Esophagus squamous epithelium (tissue), 5 donors: ENCODE measurements at places on chromosomes 7 and 10.

DNA sequence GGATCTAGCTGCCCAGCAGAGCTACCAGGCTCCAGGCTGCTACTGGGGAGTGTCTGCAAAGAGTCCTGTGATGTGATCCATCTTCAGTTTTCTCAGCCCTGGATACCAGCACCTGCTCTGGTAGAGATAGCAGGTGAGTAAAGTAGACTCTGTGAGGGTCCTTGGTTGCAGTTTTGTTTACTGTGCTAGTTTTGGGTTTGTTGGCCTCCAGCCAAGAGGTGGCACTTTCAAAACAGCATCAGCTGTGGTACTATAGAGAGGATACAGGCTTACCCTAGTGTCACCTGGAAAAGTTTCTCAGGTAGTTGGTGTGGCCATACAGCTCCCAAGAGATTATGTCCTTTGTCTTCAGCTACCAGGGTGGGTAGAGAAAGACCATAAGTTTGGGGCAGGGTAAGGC is 56.3 kb downstream of the MTERF1 start:
- no peak for DNase-seq

DNA sequence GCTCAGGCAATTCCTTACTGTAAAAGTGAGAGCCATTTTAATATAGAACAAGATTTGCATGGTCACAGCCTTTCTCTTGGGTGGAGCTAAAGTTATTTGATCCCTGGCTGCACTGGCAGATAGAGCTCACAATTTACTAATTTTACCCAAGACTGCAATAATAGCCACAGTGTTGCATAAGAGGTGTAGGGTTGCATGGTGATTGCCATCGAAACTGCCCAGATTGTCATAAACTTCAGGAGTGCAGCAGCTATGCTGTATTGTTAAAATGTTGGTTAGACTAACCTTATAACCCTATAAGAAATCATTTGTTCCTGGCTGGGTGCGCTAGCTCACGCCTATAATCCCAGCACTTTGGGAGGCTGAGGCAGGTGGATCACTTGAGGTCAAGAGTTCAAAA is 50.0 kb downstream of the VCL start:
- DNase-seq, result no peak

DNA sequence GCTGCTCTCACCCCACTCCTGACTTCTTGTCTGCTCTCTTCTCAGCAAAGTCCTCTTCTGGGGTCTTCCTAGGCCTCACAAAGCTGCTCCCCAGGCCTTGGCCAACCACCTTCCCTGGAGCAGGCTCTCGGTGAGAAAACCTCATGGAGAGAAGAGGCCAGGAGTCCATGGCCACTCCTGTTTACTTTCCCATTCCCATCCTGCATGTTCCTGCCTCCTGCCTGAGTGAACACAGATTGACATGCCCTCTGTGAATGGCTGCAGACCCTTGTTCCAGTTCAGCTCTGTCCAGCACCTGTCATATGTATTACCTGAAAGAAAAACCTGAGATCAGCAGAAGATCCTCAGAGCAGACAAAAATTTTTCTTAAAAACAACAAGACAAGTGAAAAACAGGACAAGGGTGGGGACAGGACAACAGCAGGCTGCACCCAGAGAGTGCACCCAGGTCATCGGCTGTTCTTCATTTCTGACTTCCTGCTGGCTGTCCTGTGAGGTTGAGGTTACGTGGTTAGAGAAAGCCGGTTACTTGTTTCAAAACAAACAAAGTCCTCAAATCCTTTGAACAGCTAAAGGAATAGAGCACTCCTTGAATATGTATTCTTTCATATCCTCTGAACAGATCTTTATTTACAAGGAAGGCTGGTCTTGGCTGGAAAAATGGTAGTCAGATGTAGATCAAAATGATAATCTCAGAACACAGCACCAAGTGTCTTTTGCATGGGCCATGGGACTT is 34.0 kb upstream of the DLD start:
- DNase-seq, result no peak

- DNase-seq, result no peak
These were observed 191.0 kb downstream of the TNS3 start for GRCh38 chr7:47390914-47391313.

DNA sequence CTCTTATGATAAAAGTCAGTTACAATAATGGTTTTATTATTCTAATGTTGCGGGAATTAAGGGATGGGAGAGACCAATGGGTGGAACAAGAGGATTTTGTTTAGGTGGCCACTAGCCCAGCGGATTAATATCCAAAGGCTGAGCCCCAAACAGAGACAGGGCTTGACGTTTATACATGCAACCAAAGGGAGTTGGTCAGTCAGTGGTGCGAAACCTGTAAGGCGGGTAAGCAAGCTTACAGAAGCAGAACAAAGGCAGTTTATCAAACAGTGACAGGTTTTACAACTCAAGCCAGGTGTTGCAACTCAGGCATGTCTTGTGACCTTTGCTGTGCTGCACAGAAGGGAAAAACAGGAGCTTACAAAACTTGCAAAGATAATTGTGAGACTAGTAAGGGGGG is 622.9 kb upstream of the MBL2 start:
- no peak for DNase-seq

- no peak for DNase-seq
These were observed 636.5 kb downstream of the ZNF716 start for GRCh38 chr7:58086461-58086860.

DNA sequence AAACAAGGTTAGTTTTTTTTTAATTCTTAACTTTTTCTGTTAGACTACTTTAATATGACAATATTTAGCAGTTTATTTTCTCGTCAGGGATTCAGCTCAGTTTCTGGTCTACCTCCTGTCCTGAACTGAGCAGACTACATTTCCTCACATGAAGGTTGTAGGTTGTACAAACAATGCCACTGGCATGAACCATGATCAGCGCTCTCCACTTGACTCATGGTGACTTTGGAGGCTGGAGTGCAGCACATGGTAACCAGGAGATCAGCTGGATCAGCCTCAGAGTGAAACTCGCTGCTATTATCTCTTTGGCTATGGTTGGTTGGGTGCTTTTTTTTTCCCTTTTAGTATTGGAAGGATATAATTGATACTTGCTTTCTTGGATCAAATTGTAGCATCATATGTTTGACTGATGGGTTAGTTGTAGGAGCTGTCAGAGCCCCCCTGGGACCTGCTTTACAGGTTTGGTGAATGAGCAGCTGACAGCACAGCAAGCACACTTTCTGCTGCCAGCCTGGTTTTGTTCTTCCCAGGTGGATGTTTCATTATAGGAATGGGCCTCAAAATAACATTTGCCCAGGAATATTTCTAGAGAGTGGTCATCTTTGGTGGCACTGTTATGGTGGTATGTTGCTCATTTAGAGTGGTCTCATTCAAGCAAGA is 556.4 kb downstream of the AUTS2 start:
- DNase-seq, result no peak

DNA sequence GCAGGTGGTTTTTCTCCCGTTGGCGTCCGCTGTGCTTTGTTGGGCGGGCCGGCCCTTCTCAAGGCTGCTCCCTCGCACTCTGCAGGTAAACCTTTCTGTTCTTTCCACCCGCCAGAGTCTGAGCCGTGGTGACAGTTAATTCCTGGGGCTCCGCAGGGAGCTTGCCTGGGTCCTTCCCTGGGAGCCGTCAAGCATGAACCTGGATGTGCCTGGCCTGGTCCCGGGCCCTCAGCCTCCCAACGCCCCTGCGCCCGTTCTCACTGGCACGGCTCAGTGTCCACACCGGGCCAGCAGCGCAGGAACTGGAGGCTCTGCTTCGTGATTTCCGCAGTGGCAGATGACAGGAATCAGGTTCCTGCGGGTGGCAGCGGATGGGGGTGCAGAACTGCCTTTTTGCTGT is 10.9 kb upstream of the NKX6-2 start:
- no peak for DNase-seq

DNA sequence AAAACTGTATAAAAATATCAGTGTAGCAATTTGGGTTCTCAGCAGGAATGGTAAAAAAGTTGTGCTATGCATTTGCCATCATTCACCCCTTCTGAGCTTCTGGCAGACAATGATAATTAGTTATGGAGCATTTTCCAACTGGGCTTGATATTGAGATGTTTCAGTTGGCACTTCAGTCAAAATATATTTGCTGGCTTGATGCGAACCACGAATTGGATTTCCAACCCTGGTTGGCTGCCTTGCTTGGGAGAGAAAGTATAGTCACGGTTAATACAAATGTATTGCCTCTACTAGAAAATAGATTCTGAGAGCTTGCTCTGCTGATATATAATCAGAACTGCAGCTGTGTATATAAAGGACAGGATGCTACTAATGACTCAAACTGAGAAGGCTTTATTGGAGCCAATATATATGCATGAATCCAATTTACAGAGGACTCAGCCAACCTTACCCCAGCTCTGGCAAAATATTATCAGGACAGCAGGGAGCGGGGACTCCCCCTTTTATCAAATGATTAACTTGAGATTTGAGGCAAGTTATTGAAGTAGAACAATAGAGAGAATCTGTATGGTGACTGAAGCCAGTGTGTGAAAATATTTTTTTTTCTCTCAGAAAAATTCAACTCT is 219.8 kb upstream of the SMIM30 start:
- DNase-seq, result no peak

DNA sequence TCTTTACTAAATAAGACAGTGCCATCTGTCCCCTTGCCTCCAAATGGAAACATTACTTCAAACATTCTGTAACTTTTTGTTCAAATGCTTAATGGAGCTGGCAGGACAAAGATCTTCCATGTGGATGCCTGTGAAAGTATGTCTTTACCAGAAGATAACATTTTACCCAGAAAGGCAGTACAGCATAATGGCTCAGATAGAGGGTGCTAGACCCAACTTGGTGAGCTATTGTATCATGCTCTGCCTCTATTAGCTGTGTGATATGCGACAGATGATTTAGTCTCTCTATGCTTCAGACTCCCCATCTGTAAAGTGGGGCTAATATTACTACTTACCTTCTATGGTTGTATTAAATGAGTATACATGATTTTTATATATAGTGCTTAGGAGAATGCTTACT is 8.8 kb upstream of the SMKR1 start:
- no peak for DNase-seq

DNA sequence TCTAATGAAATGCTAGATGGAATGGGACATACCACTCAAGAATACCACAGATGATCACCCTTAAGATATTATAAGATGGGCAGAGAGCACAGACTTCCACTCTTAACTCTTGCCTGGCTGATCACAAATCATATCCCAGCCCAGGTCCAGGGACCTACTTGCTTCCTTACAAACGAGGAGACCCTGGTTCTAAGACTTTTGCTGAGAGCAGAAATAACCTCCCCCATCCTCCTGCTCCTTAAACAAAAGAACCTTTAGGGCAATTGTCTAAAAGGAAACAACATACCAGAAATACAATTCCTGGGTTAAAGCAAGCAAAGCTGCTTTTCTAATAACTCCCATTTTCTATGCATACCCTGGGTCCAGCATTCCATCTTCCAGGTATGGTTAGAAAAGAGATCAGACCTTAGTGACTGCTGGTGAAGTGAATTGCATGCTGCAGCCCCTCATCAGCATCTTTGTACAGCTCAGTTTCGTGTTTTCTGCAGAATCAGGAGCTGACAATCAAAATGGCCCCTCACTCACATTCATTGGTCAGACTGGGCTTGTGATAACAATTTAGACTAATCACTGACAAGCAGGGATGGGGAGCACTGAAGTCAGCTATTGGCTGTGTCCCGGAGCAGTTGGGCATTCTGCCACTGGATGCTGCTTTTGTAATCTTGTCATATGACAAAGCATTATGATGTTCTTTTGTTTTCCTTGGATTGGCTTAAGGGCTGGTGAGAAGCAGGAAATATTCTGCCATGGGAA is 14.6 kb downstream of the IFIT3 start:
- DNase-seq, result no peak

GRCh38 chr10:28480628-28480965 is 52.3 kb upstream of the WAC start:
- DNase-seq, result no peak

GRCh38 chr10:103490986-103491314 is 2.6 kb upstream of the NEURL1 start:
- no peak for DNase-seq

- DNase-seq, result no peak
These were observed 288.3 kb upstream of the NFE2L3 start for GRCh38 chr7:25863729-25864110.

DNA sequence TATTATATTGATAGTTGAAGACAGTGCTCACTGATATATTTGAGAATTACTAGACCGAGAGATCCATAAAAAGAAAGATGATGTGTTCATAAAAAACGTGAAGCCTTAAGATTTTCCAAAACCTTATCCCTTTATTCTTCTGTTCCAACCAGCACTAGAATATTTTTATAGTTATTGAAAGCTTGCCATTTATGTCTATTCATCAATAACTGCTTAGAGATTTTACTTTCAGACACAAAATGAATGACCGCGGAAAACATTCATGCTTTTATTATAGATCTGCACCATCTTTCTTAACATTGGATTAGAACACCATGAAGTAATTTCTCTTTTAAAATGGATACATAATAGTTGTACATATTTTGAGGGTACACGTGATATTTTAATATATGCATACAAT is 77.6 kb downstream of the FBXL13 start:
- no peak for DNase-seq

GRCh38 chr7:139918480-139918879 is 89.4 kb downstream of the TBXAS1 start:
- DNase-seq, result no peak

- no peak for DNase-seq
These were observed 122.8 kb downstream of the THSD7A start for GRCh38 chr7:11709196-11709595.

GRCh38 chr7:32495298-32496051 is at the start of gene AVL9:
Gene AVL9 (plus strand): TSS chr7:32495489. CDS start chr7:32495710, 221 bp downstream.
- DNase-seq, result peak; percentile 90

DNA sequence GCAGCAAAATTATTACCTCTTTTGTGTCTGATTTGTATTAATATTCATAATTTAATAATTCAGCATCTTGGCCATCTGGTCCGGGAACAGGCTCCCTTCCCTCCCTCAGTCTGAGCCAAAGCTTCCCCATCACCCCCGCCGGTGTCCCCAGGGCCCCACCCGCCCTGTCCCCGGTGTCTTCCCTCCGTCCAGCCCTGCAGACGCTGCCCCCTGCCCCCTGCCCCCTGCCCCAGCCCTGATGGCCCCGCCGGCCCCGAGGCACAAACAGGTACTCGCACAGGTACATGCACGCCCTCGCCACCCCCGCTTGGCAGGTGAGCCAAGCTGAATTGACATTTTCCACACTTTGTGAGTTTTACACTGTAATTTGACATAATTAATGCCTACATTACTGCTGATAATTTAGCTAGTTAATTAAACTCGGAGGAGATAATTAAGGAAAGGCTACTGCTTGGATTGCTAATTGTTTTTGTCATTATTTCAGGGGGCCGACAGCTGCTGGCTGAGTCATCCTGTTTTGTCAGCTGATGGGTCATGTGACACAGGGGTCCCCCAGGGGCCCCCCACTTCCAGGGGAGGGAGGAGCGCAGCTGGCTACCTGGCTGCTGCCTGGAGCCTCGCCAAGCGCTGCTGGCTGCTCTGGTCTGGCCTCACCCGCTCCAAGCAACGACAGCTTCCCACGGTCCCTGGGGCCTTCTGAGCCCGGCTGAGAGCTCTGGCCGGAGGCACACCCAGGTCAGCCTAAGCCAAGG is 36.6 kb downstream of the MICALL2 start:
- DNase-seq, result no peak

DNA sequence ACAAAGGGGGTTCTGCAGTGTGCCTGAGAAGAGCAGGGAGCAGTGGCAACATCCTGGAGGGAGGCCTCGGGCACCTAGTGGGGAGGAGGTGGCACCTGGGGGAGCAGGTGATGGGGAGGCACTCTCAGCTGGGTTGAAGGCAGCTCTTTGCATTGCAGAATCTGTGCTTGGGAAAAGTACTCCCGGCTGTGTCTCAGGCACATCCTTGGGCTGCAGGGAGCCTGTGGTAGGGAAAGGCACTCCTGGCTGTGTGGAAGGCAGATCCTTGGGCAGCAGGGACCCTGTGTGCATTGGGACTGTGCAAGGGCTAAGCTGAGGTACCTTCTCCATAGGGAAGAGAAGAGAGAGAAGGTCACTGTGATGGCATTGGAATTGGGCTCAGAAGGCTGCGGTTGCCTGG is 52.8 kb upstream of the ANTXRL start:
- no peak for DNase-seq
